ENCODE measurements at places on chromosomes 13 and 19.

- DNase-seq = no peak
These were observed 17.6 kb downstream of the TMEM38A start for GRCh38 chr19:16678498-16678897.

- DNase-seq = no peak
These were observed 365.5 kb downstream of the SLITRK1 start for GRCh38 chr13:83516781-83517180.

GRCh38 chr13:25171517-25172302 is at the start of gene AMER2:
AMER2 (minus strand) TSS chr13:25172288; CDS start chr13:25171619, 669 bp downstream.
- DNase-seq = no peak

- DNase-seq = no peak
These were observed 22.8 kb upstream of the SIGLEC11 start for GRCh38 chr19:49983645-49984229.

- DNase-seq = no peak
These were observed 2.3 kb upstream of the ZNF347 start for GRCh38 chr19:53161123-53161522.
